HAP-1 (cell line): ENCODE measurements at places on chromosomes 16 and 17.

DNA sequence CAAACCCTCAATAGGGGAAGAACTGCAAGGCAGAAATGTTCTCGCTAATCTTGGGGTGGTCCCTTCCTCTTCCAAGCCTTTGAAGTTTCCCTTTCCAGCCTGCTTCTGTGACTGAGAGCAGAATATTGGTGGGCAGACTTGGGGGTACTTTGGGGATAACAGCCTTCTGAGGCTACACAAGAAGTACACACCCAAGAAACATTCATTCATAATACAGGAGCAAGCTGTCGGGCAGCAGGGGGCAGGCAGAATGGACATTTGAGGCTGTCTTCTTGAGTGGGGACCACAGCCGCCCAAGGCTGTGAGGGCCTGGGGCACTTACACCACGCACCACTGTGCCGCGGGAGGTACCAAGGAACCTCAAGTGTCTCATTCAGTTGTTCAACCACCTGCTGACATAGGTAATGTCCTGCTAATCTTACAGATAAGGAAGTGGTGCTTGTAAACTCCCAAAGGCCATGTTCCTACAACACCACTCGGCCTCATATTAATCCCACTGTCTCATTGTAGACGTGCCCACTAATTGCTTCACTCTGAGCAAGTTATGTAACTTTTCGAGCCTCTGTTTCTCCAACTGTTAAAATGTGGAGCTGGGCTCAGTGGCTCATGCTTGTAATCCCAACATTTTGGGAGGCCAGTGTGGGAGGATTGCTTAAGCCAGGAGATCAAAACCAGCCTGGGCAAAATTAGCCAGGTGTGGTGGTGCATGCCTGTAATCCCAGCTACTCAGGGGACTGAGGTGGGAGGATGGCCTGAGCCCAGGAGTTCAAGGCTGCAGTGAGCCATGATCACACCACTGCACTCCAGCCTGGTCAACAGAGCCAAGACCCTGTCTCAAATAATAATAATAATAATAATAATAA lies 2.5 kb upstream of the MRPS23 start:
- no peak for DNase-seq

DNA sequence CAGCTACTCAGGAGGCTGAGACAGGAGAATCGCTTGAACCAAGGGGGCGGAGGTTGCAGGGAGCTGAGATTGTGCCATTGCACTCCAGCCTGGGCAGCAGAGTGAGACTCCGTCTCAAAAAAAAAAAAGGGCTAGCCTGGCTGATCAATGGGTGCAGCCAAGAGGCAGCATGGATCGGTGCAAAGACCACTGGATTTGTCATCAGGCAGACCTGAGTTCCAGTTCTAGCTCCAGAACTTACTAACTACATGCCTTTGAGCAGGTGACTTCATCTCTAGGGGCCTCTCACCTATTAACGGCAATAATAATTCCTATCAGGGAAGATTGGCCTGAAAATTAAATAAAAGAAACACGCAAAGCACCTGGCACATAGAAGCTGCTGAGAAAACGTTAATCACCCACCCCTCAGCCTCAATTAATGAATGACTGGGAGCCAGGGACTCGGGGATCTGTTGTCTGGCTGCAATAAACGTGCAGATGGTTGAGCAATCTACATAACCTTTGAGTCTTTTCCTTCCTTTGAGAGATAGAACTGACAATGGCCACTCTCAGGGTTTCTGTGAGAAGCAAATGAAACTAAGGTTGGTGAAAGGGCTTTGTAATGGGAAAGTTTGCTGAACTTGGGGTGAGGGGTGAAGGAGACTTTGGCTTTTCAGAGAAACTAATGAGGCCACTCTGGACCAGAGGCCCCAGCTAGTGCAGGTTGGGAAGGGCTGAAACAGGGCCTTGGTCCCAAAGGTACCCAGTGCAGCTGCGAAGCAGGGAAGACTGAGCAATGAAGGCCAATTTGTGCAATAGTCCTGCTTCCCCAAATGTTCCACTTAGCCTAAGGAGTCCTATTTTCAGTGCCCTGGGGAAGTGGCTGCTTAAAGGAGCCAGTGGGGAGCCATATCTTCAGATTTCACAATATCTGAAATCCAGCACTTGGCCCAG lies 7.6 kb downstream of the SEZ6L2 start:
- no peak for DNase-seq

DNA sequence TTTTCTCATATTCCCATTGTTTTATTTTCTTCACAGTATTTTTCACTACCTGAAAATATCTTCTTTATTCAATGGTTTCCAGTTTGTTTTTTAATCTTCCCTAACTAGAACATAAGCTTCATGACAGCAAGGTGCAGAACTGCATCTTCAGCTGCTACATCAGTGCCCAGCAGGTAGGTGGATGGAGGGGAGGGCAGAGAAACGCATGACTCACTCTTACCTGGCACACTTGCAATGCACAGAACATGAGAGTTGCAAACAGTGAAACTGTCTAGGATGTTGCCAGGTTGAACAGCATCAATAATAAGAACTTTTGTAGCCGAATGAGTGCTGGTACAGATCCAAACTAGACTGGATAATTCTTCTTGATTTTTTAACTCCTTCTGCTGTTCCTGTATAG lies 127.1 kb downstream of the SPAG9 start:
- no peak for DNase-seq

- no peak for DNase-seq
These were observed 271.4 kb downstream of the IRX3 start for GRCh38 chr16:54015147-54015546.

DNA sequence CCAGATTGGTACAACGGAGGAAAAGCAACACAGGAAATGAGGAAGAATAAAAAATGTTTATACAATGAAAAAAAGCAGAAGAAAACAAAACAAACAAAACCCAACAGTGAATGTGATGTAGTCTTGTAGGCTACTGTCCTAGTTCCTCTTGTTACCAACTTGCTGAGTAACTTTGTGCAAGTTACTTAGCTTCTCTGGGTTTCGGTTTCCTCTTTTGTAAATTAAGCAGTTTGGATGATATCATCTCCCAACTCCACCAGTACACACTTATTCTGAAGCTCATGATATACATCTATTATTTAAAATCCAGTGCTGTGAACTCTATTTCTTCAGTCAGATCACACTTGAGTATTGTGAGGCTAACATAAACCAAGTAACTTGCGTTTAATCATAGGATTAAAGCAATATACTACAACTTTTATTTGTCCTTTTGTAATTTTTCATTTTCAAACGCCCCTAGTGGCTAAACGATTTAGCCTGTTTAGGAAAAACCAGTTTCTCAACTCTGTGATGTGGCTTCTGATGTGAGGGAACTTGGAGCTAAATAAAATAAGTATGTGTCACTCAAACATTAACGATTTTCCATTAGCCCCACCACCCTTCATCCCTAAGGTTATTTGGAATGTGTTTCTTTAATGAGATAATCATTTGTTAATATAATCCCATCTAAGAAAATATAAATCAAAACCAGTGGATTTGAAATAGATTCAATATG lies 1.4 kb upstream of the UNK start:
- no peak for DNase-seq

GRCh38 chr17:18371455-18371854 lies 6.1 kb upstream of the EVPLL start:
- DNase-seq: no peak

DNA sequence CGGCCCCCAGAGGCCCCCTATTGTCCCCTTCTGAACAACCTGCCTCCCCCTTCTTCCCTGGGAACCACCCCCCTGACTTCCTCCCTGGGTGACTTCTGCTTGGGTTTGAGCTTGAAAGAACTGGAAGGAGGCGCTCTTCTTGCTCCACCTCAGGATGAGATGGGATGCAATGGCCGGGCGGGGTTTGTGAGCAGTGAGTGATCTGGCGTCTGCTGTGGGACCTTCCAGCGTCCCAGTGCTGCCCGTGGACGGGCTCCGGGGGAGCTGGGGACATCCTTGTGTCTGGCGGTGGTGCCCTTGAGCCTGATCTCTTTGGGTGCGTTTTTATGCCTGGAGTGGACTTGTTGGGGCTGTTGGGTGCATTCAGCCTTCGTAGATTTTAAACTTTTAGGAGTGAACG lies 11.6 kb downstream of the MGRN1 start:
- DNase-seq: no peak

DNA sequence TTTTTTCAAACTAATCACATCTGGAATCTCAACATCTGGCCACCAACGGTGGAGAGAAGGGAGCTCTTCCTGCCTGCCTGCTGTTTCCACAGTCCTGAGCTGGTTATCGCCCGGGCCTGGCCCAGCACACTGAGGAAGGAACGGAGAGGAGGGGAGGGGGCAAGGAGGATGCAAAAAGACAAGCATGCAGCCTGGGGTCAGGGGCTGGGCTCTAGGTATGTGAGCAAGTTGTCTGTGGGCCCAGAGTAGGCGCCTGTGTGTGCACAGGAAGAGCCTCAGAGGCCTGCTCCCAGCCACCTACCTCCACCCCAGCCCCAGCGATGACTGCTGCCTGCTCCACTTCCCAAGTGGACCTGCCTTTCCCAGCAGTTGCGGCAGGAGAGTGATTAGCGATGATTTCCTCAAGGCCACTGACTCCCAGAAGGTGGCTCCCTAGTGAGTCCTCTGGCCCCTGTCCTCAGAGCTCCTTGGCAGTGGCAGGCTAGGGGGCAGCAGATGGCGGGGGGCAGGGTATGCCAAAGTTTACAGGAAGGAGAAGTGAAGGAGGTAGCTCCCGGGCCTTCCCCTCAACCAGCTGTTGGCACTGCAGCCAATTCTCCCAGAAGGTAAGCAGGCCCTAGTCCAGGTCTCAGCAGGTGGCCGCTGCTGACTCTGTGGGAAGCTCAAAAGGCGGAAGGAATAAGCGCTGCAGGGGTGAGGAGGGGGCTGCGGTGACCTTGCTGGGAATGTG lies 27.0 kb upstream of the RASD1 start:
- no peak for DNase-seq

GRCh38 chr16:8936421-8936820 lies 27.3 kb downstream of the USP7 start:
- no peak for DNase-seq

DNA sequence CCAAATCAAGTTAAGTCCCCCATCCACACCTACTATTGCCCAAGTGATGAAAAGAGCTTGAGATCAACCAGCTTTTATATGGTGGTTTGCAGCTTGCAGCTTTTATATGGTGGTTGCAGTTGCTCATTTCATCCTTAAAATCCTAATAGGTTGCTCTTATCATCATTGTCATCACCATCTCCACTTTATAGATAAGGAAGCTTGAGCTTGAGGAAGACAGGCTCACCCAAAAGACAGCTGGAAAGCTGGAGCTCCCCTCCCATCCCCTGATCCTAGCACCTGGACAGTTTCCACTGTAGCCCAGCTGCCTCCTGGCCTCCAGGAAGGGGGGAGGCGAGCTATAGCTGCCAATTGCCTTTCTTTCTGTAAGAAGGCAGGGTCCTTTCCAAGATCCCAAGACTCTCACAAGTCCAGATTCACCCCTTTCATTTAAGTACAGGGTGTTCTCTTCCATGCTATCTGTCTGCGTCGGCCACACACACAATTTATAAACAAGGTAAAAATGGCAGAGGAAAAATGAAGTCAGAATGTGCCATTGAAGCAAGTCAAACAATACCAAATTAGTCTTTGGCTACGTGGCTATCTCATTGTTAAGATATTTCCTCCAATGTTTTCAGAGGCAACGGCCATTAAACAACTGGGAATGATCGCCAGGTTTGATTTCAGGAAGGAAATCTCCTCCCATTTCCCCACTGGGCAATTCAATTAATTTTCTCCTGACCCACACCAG lies 63.3 kb downstream of the PECAM1 start:
- no peak for DNase-seq

DNA sequence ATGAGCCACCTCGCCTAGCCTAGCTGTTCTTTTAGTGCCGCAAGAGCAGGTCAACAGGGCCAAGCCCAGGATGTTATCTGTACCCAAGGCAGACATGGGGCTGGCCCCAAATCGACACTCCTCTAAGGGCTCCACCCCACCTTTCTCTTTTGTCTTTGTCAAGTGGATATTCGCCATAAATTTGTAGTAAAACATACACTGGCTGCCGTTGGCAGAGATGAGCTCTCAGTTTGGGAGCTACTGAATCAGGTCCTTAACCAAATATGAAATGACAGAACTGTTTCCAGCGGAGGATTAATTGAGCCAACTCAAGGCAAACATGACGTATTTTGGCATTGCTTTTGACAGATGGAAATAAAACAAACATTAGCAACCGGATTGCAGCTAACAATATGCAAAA lies 556.9 kb upstream of the CDH5 start:
- no peak for DNase-seq

GRCh38 chr16:73915935-73916334 lies 380.7 kb upstream of the PSMD7 start:
- DNase-seq: no peak

DNA sequence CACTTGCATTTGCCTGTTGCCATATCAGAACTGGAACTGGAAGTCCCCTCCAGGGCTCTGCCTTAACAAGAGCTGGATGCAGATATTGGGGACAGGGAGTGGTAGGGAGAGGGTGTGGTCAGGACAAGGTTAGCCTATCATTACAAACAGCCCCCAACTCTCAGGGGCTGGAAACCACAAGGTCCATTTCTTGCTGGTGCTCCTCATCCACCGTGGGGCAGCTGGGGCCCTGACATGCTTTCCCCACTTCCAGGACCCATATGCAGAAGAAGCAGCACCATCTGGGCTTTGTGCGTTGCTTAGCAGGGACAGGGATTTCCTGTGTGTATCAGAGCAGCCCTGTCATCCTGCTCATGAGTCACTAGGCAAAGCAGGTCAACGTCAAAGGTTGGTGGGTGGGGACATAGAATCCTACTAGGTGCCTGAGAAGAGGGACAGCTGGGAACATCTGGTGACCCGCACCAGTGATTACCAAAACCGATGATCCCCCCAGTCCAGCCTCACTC lies 26.9 kb downstream of the RGS9 start:
- DNase-seq: no peak

- DNase-seq: no peak
These were observed 55.2 kb upstream of the SREBF1 start for GRCh38 chr17:17892009-17892408.

GRCh38 chr17:41098481-41098880 lies 539 bp upstream of the KRTAP4-8 start:
- no peak for DNase-seq

GRCh38 chr16:51756447-51757123 lies 605.5 kb upstream of the SALL1 start:
- no peak for DNase-seq

GRCh38 chr17:3600529-3601205 lies 8.5 kb downstream of the TRPV1 start:
- no peak for DNase-seq
